A549 treated with dexamethasone at 1 μM for 4 hours (cell line): ENCODE measurements at places on chromosomes 13 and 19. TPM values are rescaled to one million over a fixed set of nuclear protein-coding genes. Genes with fewer than 3 reads are reported as not detected.

ARHGAP45 gene
- total RNA-seq: 2.8 to 6.4 TPM (median 5.2 TPM) in 5 replicates

C1QTNF9B gene
- not detected in 5 replicates for total RNA-seq

ATP4A gene
- 0.02 to 0.19 TPM (median 0.08 TPM) in 4 of 5 replicates, not detected in the other for total RNA-seq

EDDM13 gene
- total RNA-seq: not detected in 5 replicates

TBCB gene
- 456 to 511 TPM (median 495 TPM) in 5 replicates for total RNA-seq
